Activated naive CD4-positive, alpha-beta T cell treated with anti-CD3 and anti-CD28 coated beads, Interleukin-2, amount 50 U/mL, for 72 hours (primary cell): ENCODE measurements at places on chromosomes 11 and 22.
A peak's percentile ranks its signal among the peaks of the same experiment; 100 is the strongest.

DNA sequence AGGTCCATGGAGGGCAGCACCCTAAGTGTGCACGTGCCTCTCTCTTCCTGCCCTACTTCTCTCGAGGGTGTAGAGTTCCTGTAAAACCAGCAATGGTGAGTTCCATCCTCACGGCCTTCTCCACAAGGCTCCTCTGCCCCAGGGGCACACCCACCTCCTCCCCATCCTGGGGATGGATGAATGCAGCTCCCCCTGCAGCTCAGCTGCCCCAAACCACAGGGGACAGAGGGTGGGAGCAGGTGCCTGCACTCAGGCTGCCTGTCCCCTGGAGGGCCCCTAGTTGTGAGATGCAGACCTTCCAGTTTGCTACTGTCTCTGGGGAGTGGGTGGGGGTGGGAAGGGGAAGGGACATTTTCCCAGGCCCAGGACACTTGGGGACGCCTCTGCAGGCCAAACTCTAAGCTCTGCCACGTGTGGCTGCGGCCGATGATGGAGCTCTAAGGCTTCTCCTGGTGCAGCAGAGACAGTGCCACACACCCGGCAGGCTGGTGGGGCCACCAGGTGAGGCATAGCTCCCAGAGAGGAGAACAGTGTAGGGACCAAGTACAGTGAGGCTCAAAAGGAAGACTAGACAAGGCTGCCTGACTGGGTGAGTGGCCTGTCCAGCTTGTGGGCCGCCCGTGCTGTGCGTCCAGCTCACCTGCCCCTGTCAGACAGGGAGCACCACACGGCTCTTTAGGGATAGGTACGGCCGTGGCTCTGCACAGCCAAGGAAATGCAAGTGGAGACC, 540.9 kb downstream of the TBC1D22A start:
- no peak for DNase-seq

- no peak for DNase-seq
These were observed 4.4 kb downstream of the DCPS start for GRCh38 chr11:126308271-126308671.

DNA sequence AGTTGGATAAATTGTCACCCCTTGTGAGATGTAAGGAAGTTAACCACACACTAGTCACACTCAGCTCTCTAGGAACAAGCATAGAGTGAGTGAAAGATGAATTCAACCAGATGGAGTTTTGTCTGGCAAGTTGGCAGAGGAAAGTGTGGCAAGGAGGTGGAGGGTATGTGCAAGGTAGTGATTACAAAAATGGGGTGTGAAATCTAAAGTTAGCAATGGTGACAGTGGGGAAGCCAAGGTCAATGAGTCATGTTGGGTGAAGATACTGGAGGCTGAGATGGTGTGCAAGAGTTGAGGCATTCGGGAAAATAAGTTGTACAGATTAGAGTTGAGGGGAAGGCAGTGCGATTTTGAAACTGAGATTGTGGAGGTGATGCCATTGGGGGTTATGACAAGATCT, 33.7 kb downstream of the MRGPRX2 start:
- no peak for DNase-seq

DNA sequence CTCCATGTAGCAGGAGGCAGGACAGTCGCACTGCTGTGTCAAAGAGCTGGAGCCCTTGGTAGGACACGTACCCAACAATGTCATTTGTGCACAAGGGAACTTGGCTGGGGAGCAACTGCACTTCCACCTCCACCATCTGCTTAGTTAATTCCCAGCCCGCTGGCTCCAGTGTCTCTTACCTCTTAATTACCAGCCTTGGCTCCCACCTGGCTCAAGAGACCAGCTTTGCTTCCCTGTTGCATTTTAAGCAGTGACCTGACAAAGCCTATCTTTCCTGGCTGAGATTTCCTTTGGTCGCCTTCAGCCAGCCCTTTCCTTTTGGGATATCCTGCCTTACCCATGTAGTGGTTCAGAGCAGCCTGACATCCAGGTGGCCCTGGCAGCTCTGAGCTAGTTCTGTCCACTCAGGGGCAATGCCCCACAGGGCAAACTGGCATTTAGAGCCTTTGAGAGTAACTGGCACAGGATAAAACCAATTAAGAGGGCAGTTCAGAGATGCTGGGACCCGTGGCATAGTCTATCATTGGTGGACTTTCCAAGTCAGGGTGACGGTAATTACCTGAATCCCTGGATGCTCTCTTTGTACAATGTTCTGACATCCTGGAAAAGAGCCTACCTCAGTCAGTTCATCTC, 212.6 kb upstream of the SORL1-AS1 start:
- no peak for DNase-seq

DNA sequence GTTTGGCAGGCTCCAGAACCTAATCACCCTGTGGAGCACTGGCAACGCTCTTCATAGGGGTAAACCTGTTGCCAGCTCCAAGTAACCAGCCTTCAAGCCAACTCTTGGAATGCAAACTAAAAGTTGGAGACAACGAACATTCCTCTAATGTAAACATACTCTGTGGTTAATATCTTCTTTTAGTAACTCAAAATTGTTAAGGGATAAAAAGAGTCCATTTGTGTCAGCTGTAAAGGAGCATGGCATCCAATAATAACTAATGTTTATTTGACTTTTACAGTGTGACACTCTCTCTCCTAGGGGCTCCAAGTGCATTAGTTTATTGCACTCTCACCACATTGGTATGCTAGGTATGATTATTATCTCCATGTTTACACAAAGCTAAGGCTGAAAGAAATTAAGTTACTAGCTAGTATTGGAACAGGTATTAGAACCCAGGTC, 31.0 kb upstream of the AMOTL1 start:
- no peak for DNase-seq

GRCh38 chr22:43081968-43082367, 7.2 kb downstream of the TTLL1 start:
- DNase-seq = no peak

DNA sequence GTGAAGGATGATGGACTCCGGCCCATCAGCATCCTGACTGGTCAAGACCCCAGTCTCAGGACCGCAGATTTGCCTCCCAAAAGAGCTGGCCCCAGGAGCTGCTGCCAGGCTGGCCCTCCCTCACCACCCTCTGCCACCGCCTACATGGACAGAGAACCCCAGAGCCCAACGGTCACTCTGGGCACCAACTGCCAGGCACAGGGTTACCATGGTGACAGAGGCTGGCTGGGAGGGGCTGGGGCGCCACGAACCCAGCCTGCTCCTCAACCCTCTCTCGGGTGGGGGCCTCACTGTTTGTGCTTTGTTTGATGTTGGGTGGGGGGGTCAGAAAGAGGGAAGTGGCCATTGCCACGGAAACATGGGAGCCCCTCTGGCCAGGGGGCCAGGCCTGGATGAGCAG, 55.8 kb downstream of the ELFN2 start:
- DNase-seq = no peak

- peak; percentile 61 for DNase-seq
These were observed 848 bp upstream of the PTPRCAP start for GRCh38 chr11:67438158-67438902.

DNA sequence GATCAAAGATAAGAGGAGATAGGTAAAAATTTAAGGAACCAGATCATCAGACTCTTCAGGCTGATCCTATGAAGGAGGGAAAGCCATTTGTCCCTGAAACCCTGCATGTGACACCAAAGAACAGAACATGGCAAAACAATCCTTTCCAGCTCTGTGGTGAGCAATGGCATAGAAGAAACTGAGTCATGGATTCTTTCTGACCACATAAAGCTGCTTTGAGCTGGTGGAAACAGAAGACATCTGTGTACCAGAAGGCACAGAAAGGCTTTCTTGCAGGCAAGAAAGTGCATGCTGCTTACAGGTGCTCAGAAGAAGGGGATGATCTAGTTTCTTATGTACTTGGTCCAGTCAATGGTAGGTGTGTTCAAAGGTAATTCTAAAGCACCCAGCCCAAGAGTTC, 45.0 kb upstream of the APOA1 start:
- DNase-seq = peak; percentile 28

GRCh38 chr22:22816171-22816514, 71.5 kb upstream of the IGLL5 start:
- DNase-seq = no peak

DNA sequence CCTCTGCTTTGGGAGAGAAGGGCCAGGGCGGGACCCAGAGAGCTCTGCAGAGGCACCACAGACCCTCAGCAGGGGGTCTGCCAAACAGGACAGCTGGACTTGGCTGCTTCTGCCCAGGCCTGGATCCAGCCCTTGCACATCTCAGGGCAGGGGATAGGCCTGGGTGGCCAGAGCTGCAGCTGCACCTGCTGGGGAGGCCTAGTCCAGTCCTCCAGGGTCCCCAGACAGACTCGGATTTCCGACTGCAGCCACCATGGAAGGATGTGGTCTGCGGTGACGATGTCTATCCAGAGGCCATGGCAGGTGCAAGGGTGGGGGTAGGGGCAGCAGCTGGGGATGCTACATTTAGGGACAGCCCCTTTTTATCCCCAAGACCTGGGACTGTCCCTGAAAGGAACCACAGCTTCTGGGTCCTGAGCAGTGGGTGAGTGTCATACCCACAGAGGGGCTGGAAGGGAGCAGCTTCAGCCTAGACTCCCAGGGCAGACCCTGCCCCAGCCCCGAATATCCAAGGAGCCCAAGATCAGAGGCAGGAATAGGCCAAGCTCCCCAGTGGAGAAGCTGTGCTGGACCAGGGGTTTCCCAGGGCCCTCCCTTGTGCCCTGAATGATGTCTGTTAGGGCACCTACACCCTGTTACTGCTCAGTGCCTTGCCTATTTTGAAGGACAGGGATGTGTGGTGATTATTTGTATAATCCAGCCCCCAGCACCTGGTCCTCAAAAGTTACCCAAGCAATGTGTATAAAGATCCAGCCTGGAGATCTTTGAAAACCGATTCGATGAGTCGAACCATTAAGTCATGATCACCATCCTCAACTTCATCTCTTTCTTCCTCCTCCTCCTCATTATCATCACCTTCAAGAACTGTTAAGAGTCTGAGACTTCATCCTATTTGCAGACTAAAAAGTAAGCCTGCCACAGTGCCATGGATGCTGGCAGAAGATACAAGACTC, 2.5 kb upstream of the IGLL5 start:
- DNase-seq = peak; percentile 65

DNA sequence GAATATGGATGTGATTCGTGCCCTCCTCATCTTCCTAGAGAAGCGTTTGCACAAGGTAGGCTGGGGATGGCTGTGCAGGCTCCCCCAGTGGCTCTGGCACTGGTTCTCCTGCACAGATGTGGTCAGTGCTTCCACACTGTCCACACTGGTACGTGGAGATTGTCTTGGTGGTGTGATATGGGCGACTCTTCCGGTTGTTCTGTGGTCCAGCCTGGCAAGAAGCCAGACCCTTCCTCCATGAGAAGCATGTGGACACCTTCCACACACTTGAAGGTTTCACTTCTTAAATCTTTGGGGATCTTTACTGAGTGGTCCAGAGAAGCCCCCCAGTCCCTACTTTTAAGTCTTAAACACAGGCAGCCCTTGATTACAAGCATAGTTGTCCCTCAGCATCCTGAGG, 3.8 kb downstream of the RIC8A start:
- no peak for DNase-seq

DNA sequence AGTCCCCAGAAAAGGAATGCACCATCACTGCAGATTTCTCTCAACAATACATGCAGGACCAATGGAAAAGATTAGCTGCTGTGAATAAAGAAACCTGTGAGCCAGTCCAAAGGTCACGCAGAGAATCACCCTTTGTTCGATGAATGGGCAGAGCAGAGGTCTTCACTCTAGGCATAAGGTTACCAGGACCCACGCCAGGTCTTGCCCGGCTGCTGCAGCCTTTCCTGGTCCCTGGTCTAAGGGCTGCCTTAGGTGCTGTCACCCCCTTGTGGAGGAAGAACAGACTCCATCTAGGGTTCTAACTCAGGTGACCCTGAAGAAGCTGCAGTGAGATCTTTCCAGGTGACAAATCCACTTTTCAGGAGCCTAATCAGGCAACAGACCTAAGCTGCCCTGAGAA, 29.0 kb upstream of the NAP1L4 start:
- DNase-seq = peak; percentile 28

DNA sequence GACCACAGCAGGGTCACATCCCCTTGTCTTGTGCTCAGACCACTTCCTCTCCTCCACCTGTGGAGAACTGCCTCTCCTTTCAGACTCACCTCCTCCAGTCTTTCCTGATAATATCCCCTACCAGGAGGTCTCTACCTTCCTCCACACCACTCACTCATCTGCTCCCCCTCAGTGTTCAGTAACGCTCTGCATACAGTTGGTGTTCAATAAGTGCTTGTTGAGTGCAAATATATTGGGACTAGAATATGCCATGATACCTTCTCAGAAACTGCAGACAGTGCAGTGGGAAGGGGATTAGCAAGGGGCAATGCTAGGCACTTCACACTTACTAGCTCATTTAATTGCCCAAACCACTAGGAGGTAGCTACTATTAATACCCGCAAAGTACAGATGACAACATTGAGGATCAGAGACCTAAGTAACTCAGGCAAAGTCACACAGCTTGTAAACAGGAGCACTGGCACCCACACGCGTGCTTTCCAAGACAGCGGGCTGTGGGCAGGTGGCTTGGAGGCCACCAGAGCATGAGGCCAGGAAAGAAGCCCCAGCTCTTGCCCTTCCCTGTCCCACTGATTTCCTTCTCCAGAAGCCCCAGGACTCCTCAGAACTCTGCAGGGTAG, 8.1 kb upstream of the PDE2A start:
- no peak for DNase-seq

DNA sequence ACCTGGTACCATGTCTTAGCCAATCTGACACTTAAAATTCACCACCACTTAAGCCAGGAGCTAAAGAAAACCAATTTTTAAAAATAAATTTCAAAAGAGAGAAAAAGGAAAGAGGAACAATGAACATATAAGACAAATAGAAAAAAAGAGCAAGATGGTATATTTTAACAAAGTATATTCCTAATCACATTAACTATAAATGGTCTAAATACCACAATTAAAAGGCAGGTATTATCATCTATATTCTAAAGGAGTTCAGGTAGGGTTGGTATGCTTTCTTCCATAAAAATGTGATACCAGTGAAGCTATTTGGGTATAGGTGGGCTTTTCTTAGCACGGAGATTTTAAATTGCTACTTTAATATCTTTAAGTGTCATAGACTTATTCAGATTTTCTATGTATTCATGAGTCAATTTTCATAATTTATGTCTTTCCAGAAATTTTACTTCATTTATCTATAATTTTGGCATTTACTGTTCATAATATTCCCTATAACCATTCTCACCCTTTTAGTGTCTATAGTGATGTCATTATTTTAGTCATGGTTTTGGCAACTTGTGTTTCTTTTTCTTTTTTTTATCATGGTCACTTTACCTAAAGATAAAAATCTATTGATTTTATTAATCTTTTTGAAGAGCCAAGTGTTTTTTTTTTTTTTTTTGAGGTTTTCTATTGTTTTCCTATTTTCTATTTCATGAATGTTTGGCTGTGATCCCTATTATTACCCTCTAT, 56.5 kb upstream of the IGLL5 start:
- DNase-seq = no peak

- no peak for DNase-seq
These were observed 6.5 kb downstream of the UPK3A start for GRCh38 chr22:45291061-45291930.

- no peak for DNase-seq
These were observed 5.0 kb downstream of the MAP6 start for GRCh38 chr11:75663808-75664207.

DNA sequence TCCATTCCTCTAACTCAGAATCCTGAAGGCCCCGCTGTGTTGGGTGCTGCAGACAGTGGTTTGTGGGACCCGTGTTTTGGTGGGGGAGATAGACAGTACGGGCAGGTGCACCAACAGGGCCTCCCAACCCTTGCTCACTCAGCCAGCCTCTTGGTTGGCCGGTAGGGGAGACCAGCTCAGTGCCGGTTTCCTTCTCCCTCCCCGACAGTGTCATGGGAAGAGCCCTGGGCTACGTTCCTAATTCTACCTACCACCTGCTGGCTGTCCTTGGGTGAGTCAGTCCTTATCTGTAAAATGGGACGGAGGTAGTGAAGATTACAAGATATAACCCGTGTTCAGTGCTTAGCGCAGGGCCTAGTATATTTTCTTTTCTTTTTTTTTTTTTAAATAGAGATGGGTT, 5.9 kb downstream of the TMEM134 start:
- no peak for DNase-seq
